ENCODE measurements at places on chromosomes 5 and 9. TPM values are rescaled to one million over a fixed set of nuclear protein-coding genes. Genes with fewer than 3 reads are reported as not detected.

Gene CLTA
- total RNA-seq, result 265 TPM

Gene CSF1R
- under 0.01 TPM for total RNA-seq

DNA sequence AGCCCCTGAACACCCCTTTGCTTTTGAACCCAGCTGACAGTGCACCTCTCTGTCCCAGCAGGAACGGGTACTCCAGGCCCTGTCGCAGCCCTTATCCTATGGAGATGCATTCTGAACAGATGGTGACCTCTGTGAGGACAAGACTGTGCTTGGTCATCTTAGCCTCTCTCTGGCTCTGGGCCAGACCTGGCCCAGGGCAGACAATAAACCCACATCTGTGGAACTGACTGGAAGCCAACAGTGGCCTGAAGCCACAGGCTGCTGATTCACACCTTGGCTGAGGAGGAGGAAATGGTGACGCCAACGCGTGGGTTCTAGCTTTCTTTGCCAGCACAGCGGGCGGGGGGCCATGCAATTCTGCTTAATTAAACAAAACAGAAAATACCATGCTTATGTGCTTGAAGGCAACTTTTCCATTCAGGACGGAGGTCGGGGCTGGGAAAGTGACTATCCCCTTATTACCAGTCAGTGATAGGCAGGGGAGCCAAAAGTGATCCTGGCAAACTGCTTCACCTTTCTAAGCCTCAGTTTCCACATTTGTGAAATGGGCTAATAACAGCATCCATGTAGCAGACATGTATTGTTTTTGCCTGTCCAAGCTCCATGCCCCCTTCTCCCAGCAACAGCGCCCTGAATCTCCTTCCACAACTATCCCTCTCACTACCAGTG lies 10.8 kb downstream of the SH3PXD2B start:
- DNase-seq, result peak; percentile 95

- DNase-seq, result peak; percentile 37
Observed at GRCh38 chr5:177362610-177363507, 5.1 kb downstream of the RGS14 start.

GRCh38 chr5:152349683-152350526 lies 55.2 kb downstream of the NMUR2 start:
- peak; percentile 6 for DNase-seq

Measured in fibroblast of villous mesenchyme (primary cell).